ENCODE measurements at places on chromosomes 7 and 10.

DNA sequence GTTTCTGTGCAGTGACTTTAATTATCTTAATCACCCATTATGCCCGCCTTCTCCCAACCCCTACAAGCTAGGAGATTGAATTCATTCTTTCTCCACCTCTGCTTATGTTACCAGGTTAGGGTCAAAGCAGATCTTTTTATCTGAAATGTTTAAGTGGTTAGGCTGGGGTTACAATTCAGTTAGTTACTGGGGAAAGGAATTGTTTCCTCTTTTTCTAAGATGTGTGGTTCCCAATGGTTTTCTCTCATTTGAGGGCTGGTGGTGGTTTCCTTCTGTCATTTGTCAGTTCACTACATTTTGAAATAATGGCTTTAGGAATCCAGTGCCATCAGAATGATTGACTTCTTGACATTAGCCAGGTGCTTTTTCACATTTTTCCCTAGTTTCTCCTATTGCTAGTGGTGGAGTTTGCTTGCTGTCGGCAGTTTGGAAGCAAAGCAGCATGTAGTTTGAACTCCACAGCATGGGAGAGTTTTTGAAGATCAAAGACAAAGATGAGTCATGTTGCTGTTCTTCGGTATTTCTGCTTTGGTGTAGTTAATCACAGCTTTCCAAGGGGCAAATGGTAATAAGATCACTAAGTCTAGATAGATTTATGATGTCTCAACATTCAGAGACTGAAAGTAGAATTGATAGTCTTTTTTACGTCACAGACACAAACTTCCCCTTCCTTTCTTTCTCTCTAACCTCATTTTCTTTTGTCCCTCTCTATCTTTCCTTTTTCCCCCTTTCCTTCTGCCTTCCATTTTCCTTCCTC is 168.2 kb downstream of the SND1 start:
- DNase-seq: peak; percentile 57

DNA sequence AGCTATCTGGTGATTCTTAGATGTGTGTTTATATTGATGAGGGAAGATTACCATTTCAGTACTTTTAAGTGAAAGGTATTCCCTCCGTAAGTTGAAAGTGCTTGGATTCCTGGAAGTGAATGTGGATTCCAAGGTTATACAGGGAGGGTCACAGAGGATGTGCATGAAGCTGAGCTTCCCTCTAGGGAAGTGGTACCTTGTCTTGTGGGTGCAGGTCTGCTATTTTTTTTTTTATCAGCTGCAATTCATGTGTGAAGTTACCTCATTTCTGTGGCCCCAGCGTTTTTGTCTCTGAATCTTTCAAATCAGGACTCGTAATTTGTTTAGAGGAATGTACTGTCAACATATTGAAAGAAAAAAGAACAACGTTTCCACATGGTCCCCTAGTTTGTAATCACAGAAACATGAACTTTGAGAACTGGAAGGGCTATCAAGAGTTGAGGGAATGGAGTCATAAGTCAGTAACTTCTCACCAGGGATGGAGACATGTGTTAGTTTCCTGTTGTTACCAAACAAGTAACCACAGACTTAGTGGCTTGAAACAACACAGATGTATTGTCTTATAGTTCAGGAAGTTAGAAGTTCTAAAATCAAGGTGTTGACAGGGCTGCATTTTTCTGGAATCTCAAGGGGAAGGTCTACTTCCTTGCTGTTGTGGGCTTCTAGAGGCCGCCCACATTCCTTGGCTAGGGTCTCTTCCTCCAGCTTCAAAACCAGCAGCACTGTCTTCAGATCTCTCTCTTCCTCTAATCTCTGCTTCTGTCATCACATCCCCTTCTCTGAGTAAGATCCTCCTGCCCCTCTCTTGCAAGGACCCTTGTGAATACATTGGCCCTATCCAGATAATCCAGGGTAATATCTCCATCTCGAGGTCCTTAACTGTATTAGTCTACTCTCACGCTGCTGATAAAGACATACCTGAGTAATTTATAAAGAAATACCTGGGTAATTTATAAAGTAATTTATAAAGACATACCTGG is 64.4 kb downstream of the RAB18 start:
- DNase-seq: no peak

- DNase-seq: no peak
Observed at GRCh38 chr7:82404652-82405051, 38.9 kb downstream of the CACNA2D1 start.

GRCh38 chr10:124388823-124389612 is 29.7 kb downstream of the OAT start:
- peak; percentile 75 for DNase-seq

- DNase-seq: no peak
Observed at GRCh38 chr10:129742742-129743550, 221.1 kb downstream of the EBF3 start.

GRCh38 chr10:46520941-46521340 is 35.5 kb downstream of the GPRIN2 start:
- peak; percentile 50 for DNase-seq

DNA sequence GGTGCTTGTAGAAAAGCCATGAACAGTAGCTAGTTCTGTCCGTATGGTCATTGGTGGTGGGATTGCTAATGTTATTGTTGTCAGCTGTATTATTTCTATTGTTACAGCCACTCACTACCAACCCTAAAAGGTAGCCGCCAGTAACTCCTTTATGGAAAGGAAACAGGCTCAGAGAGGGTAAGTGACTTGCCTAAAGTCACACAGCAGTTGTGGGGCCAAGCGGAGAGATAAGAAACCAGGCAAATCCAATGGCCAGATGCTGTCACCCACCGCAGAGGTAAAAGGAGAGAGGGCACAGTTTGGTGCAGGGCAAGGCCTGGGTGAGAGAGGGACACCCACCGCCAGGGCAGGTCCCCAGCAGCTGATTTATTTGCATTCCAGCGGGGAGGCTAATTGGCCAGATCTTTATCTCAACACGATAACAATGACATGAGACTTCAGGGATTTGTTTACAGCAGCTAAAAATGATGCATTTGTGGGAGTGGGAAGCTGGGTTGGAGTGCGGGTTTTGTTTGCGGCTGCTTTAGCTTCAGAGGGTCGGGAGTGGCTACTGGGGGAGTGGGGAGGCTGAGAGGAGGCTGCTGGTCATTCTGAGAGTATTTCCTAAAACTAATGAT is 8.6 kb upstream of the NKX2-3 start:
- DNase-seq: no peak

DNA sequence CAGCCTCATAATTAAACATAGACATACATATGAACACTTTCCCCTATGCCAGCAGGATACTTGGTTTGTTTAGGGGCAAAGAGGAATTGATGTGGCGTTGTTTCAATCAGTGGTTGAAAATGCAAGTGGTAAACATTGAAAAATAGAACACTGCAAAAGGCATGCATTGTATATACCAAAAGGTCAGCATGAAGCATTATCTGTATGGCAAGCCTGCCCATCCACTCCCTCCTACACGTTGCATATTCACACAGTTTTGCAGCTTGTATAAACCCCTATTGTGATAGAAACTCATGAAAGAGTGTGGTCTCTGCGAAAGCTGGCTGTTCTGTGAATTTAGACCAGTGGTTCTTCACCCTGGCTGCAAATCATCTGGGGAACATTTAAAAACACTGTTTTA is 17.1 kb downstream of the CAV1 start:
- no peak for DNase-seq

DNA sequence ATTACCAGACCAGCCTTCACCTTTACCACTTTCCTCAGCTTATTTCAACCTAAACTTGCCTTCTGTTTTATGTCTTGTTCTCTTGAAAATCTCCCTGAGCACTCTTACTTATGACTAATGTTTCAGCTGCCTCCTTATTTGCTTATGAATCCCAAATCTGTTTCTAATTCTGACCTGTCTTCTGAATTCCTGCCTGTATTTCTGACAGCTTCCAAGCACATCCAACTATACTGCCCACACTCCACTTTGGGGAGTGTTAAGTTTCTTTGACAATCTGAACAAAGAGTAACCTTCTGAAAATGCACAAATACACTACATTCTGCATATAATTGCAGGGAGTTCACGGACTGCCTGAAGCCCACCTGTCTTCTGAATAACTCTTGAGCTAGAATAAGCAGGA is 48.7 kb downstream of the ARMC3 start:
- DNase-seq: peak; percentile 40

DNA sequence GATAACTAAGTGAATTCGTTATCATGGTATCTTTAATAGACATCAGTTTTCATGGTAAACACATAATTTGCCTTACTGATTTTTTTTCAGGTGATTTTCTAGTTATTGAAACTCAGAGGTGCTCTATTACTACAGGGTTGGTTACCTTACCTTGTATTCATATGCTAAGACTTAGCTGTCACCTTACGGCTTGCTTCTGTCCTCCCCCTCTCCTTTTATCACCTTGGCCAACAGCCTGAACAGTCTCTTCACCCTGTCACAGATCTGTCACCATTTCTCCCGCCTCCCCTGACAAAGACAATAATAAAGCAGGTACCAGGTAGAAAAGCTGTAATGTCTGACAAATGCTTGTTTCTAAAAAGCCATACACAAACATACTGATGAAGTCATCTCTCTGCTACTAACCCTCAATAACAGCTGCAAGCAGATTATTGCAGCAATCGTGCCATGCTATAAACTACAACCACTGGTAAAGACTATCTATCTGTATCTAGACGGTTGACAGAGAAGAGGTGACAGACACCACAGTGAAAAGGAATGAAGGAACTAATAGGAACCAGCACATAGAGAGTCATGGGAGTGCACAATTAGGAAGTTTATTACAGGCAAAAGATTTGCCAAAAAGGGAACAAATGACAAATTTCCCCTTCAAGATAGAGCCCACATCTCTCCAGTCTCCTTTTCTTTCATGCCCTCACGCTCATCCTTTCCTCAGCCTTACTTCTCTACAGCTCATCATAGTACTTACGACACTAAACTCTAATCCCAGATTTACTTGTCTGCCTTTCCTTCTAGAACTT is 57.2 kb downstream of the ARHGAP12 start:
- DNase-seq: no peak

DNA sequence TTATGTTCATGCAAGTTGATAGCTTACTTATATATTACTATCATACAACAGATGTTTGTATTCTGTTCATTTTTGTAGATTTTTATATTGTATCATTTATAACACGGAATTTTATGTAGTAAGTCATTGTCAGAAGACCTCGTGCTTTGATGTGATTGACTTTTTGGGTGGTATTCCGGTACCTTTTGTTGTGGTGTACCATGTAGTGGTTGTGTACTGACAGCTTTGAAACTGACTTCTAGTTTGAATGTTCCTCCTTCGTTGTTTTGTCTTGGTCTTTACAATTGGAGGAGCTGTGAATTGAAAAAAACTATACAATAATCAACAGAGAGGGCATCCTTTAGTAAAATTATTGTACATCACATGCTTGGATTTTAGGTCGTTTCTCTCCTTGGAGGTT is 61.5 kb downstream of the WAC start:
- DNase-seq: no peak

DNA sequence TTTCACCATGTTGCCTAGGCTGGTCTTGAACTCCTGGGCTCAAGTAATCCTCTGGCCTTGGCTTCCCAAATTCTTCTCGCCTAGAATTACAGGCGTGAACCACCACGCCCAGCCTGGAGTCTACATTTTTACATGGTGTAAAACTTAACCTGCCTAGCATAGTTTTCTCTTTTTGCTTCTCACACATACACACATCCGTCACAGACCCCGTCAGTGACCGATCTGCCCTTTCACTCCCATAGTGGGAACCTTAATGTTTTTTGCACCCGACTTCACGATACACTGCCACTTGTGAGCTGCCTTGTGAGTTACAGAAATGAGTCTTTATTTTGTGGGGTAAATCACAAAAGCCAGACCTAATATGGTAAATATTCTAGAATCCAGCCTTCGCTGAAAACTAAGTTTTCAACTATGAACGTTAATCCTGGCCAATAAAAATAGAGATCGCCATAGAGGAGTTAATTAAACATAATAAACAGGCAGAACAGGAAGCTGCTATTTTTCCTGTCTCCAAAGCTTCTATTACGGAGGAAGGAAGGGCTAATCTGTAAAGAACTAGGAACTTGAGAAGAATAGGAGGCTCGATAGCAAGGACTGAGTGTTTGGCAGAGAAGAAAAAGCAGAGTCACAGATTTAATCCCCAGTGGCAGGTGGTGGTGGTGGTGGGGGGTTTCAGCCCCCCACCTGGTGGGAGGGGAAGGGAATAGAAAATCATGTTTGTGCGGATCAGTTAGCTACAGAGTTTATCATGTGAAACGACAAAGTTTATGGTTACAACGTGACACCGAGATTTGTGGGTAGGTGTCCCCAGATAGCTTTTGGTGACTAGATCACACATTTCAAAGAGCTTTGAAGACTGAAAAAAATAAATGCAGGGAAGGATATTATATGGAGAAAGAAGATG is 14.7 kb upstream of the FAM171A1 start:
- no peak for DNase-seq

DNA sequence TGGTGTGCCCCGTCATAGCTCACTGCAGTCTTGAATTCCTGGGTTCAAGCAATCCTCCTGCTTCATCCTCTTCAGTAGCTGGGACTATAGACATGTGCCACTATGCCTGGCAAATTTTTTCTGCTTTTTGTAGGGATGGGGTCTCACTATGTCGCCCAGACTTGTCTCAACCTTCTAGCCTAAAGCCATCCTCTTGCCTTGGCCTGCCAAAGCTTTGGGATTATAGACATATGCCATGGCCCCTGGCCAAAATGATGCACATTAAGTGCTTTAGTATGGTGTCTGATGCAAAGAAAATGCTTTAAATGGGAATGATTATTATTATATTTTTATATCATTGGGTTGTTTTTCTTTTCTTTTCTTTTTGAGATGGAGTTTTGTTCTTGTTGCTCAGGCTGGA is 33.2 kb upstream of the VCL start:
- no peak for DNase-seq

GRCh38 chr10:75123088-75123682 is 11.7 kb downstream of the SAMD8 start:
- DNase-seq: no peak

DNA sequence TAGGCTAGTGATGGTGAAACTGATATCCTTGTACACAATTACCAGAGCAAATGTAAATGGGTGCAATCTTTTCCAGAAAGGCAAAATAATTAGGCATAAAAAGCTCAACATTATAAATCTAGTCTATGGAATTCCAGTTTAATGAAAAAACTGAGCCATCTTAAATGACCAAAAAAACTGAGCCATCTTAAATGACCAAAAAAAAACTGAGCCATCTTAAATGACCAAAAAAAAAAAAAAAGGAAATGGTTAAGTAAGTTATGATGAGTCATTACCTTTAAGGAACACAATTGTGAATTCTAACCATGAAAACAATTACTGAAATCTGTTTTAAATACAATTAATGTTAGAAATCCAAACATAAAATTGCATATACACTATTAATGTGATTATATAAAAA is 25.3 kb downstream of the USP6NL start:
- peak; percentile 9 for DNase-seq

Measured in fibroblast of the aortic adventitia (primary cell).